ENCODE measurements at places on chromosomes 3 and 15. TPM values are rescaled to one million over a fixed set of nuclear protein-coding genes. Genes with fewer than 3 reads are reported as not detected.
A peak's percentile ranks its signal among the peaks of the same experiment; 100 is the strongest.

SLC24A5 gene
- total RNA-seq = not detected

TARS3 gene
- total RNA-seq = 48.0 TPM

CFAP92 gene
- total RNA-seq = 0.08 TPM

DYNC1LI1 gene
- total RNA-seq = 37.9 TPM

SERINC4 gene
- 0.10 TPM for total RNA-seq

ZKSCAN7 gene
- 8.8 TPM for total RNA-seq

- DNase-seq = no peak
Observed at GRCh38 chr3:196162679-196163078, 48.5 kb downstream of the ZDHHC19 start.

DNA sequence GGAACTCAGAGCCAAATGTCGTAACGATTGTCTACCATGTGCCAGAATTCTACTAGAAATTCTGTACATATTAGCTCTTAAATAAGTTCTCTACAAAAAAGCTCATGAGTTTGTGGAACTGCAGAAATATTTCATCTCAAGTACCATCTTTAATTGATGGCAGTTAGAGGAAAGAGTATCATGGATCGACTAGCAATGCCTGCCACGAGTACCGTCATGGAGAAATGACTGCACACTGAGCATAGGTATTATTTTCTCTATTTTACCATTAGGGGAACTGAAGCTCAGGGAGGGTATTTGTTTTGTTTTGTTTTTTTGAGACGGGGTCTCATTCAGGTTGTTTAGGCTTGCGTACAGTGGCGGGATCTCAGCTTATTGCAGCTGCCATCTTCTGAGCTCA lies 2.8 kb downstream of the RPUSD3 start:
- DNase-seq = no peak

GRCh38 chr15:99928429-99928981 lies 195.3 kb upstream of the LYSMD4 start:
- DNase-seq = peak; percentile 79

DNA sequence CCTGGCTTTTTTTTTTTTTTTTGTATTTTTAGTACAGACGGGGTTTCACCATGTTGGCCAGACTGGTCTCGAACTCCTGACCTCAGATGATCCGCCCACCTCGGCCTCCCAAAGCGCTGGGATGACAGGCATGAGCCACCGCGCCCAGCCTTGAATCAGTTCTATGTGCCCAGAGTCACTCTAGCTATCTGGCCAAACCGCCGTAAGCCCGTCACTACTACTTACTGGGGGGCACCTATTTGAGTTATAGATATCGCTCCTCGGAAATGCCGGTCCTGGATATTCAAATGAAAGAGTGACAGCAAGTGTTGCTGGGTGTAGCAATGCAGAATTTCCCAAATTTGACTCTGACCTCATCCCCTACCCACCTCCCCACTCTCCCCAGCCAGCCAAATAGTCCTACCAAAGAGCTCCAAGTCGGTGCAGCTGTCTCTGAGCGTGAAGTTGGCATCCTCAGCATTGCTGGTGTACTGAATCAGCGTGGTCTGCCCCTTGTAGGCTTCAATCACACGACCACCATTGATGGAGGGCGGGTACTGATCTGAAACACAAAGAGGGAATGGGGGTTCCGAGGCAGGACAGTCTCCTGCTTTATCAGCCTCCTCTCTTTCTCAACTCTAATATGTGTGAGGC lies 38.1 kb downstream of the MUC20 start:
- peak; percentile 95 for DNase-seq

- peak; percentile 61 for DNase-seq
Observed at GRCh38 chr3:197454014-197454413, 101.8 kb downstream of the BDH1 start.

GRCh38 chr3:148625095-148625736 lies 72.5 kb upstream of the AGTR1 start:
- no peak for DNase-seq

GRCh38 chr3:129626744-129627349 lies 20.4 kb upstream of the PLXND1 start:
- peak; percentile 90 for DNase-seq

- DNase-seq = no peak
Observed at GRCh38 chr15:25803036-25803435, 60.1 kb downstream of the ATP10A start.

DNA sequence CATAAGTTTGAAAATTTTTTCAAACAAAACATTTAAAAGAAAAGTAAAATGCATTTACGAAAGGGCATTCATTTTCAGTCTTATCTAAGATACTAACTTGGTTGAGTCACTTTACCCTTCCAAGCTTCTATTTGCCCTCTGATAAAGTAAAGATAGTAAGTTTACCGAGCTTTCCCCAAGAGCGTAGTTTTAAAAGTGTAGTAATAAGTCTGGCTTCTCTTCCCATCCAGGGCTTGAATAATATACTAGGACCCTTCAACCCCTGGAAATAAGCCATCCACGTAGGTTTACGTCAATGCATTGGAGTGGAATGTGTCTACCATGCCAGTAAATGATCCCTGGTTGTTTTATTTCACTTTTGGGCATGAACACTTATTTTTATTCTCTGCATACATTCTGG lies 608.3 kb downstream of the NTRK3 start:
- DNase-seq = no peak

- DNase-seq = no peak
Observed at GRCh38 chr15:63983061-63983711, 63.1 kb downstream of the DAPK2 start.
